ENCODE measurements at places on chromosomes 12 and 14. TPM values are rescaled to one million over a fixed set of nuclear protein-coding genes. Genes with fewer than 3 reads are reported as not detected.
A peak's percentile ranks its signal among the peaks of the same experiment; 100 is the strongest.

Gene USP44
- total RNA-seq = 7.6 TPM

Gene BCL2L14
- 19.4 TPM for total RNA-seq

Gene DHRS2
- 0.17 TPM for total RNA-seq

Gene ITGA7
- total RNA-seq = 3.9 TPM

Gene POLE2
- 40.3 TPM for total RNA-seq

Gene PPP4R4
- 13.9 TPM for total RNA-seq

Gene BCAT1
- 16.7 TPM for total RNA-seq

Gene STX2
- total RNA-seq = 10.8 TPM

Gene CLEC9A
- not detected for total RNA-seq

Gene KNTC1
- total RNA-seq = 142 TPM

DNA sequence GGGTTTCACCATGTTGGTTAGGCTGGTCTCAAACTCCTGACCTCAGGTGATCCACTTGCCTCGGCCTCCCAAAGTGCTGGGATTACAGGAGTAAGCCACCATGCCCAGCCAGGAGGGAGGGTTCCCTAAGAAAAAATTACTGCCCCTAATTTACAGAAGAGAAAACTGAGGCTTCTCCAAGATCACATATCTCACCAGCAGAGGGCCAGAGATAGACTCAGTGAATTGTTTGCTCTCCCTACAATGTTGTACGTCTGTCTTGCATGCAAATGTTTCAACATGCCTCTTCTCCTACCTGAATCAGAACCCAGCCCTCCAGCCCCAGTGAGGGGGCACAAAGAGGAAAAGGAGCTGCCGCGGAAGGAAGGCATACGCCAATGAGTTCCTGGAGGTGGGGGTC lies 48.3 kb upstream of the TMEM263 start:
- DNase-seq = no peak

DNA sequence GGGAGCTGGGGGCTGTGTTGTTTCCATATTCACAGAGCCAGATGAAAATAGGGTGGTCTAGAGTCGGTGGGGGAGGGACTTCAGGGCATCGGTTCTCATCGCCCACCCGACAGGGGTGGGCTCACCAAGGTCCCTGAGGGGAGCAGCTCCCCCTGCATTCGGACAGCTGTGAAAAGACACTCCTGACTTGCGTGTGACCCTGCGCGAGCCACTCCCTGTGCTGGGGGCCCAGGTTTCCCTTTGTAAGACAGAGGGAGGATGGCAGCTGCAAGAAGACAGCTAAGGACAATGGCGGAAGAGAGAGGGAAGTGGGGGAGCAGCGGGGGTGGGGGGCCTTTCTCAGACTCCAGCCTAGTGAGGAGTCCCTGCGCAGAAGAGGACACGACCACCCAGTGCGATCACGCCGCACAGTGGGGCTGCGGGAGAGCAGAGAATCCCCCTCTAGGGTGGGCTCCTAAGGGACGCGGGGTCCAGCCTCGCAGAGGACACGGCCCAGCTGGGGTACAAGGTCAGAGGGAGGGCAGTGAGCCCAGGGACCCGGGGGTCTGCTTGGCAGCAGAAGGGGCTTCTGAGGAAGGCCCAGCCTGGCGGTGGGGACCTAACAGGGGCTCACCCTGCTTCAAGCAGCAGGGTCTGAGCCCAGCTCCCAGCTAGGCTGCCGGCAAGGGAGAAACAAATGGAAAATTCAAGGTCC lies 326.9 kb upstream of the DIO3 start:
- no peak for DNase-seq

- DNase-seq = no peak
These were observed 141.7 kb upstream of the ARHGAP5 start for GRCh38 chr14:31935391-31935790.

- no peak for DNase-seq
These were observed 293.9 kb downstream of the KCNC2 start for GRCh38 chr12:74915718-74916117.

DNA sequence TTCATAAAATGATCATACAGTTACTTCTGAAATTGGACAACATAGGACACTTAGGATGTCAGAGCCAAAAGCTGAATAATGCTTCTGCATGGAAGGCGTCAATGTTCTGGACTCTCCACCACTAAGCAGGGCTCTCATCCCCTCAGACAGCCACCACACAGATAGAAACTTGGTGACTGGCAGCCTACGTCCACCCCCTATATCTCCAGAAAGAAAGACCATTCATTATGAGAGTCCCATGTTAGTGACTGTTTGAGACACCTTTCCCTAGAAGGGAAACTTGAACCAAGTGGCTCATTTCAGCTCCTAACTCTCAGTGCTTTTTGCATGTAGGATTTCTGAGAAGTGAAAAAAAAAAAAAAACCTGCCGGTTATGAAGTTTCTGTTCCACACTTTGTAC lies 251.0 kb upstream of the FKBP4 start:
- no peak for DNase-seq

DNA sequence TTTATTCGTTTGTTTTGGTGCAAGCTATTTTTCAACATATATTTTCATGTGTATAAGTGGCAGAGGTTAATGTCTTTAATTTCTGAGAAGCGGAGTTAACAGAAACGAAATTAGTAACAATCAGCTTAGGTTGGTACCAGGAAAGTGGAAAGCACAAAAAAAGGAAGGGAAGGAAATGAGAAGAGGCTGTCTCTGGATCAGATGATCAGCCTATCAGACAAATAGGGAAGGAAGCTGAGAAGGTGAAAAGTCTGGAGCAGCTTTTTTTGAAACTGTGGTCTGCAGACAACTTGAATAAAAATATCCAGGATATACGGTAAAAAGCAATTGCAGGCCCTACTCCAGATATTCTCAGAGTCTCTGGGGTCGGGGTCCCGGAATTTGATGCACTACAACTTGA lies 265.0 kb downstream of the SSPN start:
- DNase-seq = no peak

GRCh38 chr14:64610049-64610746 lies 60.4 kb downstream of the PPP1R36 start:
- DNase-seq = no peak

DNA sequence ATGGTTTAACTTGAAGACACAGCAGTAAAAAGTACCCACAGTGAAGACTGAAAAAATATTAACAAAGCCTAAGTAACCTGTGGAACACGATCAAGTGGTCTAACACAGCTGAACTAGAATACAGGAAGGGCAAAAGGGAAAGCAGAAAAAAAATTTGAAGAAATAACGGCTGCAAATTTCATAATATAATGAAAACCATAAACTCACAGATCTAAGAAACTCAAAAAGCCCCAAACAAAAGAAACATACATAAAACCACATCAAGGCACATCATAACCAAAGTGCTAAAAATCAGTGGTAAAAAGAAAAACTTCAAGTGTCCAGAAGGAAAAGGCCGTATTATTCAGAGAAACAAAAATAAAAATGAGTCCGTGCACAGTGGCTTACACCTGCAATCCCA lies 30.9 kb downstream of the SPPL3 start:
- DNase-seq = no peak

DNA sequence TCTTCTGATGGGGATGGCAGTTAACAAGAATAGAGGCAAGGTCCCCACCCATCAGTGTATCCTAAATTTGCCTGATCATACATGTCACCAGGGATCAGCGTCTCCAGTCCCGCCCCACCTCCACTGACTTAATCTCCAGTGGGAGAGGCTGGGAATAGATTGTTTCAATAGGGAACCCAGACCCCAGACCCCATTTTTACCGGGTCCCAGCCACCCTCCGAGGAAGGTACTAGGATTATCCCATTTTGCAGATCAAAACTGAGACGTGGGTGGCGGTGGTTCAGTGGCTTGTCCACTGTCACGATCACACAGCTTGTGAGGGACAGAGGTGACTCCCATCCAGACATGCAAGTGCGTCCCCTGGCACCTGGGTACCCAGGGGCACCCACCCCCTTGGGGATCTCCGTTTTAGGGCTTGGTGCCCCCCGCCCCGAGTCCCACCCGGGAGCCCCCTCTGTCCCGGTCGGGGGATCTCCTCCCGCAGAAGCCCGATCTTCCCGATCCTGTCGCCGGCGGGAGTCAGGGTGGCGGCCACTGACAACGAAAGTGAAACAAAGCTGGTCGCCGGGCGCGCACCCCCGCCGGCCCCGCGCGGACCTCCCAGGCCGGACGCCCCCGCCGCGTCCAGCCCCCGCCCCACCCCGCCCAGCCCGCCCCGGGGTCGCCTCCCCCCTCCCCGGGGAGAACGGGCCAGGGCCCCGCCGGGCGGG lies 523 bp downstream of the WSB2 start:
- DNase-seq = peak; percentile 27

DNA sequence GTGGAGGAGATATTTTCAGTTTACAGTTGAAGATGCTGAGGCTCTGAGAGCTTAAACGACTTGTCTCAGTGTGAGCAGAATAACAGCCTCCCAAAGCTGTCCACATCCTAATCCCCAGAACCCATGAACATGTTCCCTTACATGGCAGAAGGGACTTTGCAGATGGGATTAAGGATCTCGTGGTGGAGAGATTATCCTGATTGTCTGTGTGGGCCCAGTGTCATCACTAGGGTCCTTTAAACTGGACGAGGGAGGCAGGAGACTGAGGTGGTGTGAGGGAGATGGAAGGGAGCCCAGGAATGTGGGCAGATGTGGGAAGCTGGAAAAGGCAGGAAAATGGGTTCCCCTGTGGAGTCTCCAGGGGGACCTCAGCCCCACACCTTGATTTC lies 9.6 kb upstream of the KRT80 start:
- DNase-seq = no peak

GRCh38 chr12:13258197-13258596 lies 61.7 kb downstream of the EMP1 start:
- DNase-seq = no peak

GRCh38 chr14:75626396-75626795 lies 34.3 kb downstream of the ERG28 start:
- DNase-seq = no peak

DNA sequence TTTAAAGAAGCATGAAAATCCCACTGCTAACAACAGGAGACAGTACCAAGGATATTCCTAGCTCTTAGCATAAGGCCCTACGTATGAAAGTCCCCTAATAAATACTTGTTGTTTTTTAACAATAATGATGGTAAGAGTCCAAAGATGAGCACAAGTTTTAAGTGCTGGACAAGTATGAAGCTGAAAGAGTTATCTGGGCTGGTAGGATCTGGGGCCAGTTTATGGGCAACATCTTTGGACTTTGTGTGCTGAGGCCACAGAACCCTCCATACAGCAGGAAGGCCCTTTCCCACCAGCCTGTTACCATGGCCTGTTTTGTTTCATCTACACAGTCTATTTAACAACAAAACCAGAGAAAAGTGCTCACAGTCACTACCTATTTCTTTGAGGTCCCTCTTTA lies 12.5 kb upstream of the PLXNC1 start:
- no peak for DNase-seq

DNA sequence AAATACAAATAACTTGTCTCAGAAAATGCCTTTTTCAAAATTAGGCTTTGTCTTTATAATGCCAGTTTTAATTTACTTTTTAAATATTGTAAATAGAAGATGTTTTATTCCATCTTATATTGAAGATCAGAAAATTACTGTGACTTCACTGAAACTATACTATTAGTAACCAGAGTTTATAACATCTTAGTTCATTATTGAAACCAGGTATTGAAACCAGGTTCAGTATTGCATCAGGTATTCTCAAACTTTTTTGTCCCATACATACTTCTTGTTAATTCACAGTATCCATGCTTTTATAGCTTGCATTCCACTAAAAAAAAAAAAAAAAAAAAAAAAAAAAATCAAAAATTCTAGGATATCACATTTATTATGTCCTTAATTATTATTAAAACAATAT lies 227.5 kb downstream of the GXYLT1 start:
- DNase-seq = no peak

DNA sequence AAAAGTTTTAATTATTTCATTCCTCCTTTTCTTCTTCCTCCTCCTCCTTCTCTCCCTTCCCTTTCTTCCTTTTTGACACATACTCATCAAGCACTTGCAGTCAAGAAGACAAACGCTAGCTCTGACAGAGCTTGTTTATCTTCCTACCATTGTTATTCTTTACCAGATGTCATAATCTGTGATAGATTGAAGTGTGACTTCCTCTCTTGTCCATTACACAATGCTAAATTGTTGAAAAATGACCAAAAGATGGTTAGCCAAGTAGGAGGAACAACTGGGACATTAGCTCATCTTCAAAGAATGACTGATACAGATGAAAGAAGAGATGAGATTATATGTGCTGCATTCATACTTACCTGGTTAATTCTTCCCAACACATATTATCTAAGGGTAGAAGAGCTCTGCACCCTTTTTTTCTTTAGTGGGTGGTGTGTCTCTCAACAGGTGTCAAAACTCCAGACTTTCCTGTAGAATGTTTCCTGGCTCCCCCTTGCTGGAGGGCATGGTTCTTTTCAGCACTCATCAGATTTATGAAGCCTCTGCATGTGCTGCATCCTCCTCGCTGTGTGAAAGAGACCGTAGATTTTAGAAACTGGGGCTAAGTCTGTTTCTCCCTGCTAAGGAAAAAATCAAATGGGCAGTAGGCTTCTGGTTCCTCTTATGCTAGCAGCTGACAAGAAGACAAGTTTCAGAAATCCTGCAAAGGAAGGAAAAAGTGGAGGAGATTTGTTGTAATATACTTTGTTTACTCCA lies 147.1 kb downstream of the TMX1 start:
- DNase-seq = no peak

- DNase-seq = no peak
These were observed 91.9 kb downstream of the SYNE3 start for GRCh38 chr14:95424529-95424928.

DNA sequence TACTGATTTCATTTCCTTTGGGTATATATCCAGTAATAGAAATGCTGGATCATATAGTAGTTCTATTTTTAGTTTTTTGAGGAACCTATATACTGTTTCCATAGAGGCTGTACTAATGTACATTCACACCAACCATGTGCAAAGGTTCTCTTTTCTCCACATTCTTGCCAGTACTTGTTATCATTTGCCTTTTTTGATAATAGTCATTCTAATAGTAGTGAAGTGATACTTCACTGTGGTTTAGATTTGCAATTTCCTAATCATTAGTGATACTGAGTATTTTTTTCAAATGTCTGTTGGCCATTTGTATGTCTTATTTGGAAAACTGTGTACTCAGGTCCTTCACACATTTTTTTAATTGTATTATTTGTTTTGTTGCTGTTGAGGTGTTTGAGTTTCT lies 148.2 kb upstream of the NAV3 start:
- no peak for DNase-seq

DNA sequence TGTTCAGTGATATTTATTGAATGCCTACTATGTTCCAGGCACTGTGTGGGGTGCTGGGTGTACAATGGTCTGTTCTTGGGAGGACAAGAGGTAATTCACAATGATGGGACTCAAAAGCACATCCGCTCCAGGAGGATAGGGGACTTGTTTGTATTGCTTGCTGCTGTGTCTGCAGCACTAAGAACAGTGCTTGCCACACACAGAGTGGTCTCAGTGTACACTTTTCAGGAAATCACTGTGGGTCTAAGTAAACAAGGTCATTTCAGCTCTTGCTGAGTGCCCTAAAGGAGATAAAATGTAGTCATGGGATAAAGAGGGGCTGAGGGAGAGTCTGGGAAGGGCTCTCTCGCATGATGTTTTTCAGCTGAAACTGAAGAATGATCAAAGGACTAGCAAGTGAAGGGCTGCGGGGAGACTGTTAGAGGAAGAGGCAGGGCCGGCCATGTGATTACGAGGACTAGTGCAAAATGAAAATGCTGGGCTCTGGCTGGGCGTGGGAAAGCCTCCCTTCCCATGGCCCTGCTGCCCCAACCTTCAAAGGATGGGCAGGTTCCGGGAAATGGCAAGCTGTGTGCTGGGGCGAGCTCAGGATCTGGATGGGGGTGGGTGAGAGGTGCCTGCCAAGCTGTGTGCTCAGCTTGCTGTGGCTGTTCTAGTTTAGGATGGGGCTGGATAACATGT lies 39.1 kb downstream of the ADCK1 start:
- no peak for DNase-seq

Measured in activated naive CD4-positive, alpha-beta T cell treated with anti-CD3 and anti-CD28 coated beads for 36 hours (primary cell).